ENCODE measurements at places on chromosomes 12 and 14.

- no peak for DNase-seq
Measured at GRCh38 chr12:50132505-50133135, 20.6 kb downstream of the COX14 start.

DNA sequence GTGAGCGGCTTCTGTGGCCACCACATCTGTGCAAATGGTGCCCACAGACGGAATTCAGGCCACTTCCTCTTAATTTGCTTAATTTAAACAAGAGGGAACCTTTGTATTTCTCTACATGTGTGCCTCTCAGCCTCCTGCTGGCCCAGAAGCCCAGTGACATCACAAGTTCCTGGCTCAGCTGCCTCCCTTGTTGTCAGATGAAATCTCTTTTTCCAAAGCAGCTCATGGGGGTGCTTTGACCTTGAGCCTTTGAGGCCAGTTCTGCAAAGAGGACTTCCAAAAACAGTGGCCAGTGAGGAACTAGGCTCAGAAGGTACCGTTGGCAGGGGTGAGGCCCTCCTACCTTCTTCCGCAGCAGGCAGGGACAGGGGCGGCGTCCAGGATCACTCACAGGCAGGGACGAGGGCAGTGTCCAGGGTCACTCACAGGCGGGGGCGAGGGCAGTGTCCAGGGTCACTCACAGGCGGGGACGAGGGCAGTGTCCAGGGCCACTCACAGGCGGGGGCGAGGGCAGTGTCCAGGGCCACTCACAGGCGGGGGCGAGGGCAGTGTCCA is 35.0 kb upstream of the GALNT9 start:
- no peak for DNase-seq

DNA sequence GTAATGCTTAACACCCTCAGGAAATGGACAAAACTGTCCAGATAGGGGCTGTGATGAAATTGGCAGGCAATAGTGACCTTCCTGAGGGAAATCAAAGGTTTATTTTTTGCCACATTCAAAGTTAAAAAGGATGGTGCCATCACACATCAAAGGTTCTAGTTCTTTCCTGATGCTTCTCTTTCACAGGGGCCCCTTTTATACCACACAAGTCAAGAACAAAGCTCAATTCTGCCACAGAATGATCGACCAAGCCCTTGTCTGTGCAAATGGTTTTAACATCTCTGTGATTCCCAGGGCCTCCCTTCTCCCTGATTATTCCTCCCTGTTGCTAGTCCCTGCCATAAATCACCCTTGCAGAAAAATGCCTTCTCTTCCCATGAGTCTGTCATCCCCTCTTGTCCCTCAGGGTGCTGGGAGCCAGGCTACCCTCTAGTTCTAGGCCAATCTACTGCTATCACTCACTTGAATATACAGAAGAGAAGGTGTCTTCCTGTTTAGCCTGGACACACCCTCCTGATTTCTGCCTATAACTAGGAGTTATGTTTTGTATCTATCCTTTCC is 22.7 kb downstream of the SMCO2 start:
- DNase-seq, result no peak

DNA sequence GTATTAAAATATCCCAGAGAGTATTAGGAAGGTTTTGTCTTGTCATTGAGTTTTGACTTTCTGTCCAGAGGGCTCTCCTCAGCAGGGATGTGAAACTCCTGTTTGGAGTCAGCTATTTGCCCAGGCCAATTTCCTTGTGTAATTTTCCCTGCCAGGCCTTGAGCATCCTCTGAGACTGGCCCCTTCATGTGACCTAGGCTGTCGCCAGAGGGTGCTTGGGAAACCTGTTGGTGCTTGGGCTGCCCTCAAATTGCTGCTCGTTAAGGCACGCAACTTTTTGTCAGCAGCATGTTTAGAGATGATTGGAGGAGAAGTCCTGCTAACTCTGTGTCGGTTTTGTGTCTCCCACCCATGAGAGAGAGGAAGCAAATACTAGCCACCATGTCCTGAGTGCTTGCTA is 39.1 kb downstream of the IQSEC3 start:
- no peak for DNase-seq

DNA sequence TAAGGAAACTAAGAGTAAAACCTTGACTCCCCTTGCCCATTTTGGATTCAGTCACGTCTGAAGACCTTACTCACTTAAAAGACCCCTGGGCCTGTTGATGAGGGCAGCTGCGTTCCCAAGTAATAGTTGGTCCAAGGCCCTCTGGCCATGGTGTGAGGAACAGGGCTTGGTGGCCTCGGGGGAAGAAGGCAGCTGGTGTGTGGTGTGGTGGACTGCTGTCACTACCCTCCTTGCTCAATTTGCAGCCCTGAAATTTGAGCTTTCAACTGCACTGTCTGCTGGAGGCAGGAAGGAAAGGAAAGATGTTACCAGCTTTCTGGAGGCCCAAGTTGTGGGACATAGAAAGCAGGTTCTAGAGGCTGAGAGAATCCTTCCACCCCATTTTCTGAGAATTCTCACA is 128.2 kb downstream of the SLC38A6 start:
- no peak for DNase-seq

DNA sequence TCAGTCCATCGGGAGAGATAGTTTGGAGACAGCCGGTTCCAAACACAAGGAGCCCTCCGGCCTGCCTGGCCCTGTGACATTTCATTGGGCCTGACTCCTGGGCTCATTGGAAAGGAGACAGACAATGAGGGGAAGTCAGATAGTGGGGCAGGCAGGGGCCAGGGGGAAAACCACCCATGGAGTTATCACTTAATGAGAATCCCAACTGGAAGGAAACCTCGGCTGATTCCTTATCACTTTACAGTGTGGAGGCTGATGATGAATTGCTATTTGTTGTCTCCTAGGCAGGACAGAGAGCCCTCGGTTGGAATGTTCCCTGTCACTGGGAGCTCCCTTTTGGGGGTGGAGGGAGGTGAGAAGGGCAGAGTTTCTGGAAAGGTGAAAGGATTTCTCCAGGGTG is 44.4 kb downstream of the TBX5 start:
- no peak for DNase-seq

GRCh38 chr12:65100140-65100539 is 21.0 kb downstream of the WIF1 start:
- DNase-seq, result peak; percentile 13

- no peak for DNase-seq
Measured at GRCh38 chr14:79325071-79325470, 886.2 kb downstream of the DIO2 start.

DNA sequence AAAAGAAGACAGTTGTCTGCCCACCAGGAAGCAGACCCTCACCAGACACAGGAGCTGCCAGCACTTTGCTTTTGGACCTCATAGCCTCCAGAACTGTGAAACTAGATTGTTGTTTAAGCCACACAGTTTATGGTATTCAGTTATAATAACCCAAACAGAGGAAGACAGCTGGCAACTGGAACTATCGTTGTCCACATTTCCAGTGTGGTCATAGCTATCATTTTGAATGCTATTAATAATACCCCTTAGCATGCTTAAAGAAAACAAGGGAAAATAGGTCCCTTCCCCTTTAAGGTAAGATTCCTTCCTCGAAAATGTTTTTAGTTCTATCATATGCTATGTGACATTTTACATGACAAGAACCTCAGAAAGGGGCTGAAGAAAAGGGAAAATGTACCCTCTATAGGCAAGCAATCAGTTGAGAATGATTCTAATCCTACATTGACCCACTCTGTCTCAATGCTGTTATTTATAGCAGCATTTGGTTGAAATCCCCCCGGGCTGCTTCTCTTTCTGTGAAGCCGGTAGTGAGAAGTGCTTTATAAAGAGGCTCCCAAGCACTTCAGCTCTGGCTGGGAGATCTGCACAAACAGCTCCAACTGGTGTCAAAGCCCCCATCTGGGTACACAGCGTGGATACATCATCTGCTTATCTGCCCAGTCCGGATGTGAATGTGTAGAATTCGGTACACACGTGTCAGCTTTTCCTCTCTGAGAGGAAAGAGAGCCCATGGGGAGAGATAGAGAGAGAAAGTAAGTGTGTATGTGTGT is 221.2 kb upstream of the FLRT2 start:
- no peak for DNase-seq

- no peak for DNase-seq
Measured at GRCh38 chr12:97313471-97314190, 149.0 kb upstream of the RMST start.

DNA sequence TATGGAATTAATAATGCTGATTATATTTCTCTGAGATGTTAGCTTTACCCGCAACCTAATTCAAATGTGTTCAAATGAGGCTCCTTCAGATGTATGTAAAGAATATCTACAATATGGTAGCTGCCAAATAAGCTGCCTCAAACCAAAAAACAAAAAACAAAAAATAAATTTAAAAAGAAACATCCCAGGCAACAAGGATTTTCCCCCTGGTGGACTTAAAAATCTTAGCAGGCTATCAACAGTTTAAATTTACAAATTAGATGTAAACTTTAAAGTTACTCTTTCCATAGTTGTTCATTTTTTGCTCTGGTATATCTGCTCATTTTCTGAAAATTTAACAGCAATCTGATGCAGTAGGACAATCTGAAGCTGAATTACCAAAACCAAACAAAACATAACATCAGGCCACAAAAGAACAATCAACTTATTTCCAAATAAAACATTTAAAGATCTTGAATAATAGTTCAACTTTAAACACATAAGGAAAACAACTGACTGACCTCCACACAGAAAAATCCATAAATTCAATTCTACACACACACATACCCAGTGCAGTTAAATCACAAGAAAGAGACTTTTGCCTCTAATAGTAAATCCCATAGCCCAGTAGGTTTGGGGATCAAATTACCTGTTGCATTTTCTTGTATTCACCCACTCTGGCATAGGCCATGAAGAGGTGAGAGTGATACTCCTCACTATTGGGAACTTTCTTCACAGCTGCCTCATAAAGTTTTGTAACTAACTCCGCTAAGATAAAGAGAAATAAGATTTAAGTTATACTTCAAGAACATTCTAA is 21.3 kb downstream of the NAA25 start:
- no peak for DNase-seq

DNA sequence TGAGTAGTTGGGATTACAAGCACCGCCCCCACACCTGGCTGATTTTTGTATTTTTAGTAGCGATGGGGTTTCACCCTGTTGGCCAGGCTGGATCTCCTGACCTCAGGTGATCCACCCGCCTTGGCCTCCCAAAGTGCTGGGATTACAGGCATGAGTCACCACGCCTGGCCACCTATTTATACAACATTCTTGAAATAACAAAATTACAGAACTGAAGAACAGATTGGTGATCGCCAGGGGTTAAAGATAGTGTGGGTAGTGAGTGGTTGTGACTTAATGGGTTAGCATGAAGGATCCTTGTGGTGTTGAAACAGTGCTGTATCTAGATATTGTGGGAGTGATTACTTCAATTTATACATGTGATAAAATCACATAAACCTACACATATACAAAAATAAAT is 7.4 kb downstream of the GLIPR1L1 start:
- no peak for DNase-seq

GRCh38 chr12:53268630-53269562 is 797 bp downstream of the ESPL1 start:
- DNase-seq, result no peak

DNA sequence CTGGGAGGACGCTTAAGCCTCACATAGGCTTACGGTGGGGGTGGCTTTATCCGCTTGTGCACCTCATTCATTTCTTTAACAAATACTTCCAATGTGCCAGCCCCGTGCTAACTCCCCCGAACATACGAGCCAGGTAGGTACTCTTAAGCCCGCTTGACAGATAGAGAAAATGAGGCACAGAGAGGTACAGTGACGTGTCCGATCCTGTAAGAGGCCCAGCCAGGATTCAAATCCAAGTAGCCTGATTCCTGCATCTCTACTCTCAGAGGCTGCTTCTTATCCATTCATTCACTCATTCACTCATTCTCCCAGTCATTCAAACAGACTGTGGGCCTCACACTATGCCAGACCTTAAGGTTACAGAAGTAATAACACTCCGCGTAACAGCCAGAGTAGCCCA is 477 bp downstream of the OAS3 start:
- no peak for DNase-seq

DNA sequence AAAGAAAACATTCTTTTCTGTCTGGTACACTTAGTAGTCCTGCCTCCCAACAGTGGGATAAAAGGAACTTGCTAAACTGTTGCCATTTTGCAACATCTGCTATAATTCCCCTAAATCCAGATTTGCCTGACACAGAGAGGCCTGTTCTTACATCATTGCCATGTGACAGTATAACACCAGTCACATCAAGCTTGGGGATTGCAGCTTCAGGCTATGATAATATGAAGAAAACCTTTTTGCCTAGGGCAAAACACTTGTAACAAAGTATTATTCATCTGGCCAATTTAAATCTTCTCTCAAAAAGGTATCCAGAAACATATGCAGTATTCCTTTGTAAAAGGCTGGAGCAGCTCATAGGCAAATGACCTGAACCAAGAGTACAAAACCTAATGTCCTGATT is 80.9 kb upstream of the OTX2 start:
- no peak for DNase-seq

GRCh38 chr14:88823968-88824313 is 510 bp upstream of the TTC8 start:
- DNase-seq, result no peak

DNA sequence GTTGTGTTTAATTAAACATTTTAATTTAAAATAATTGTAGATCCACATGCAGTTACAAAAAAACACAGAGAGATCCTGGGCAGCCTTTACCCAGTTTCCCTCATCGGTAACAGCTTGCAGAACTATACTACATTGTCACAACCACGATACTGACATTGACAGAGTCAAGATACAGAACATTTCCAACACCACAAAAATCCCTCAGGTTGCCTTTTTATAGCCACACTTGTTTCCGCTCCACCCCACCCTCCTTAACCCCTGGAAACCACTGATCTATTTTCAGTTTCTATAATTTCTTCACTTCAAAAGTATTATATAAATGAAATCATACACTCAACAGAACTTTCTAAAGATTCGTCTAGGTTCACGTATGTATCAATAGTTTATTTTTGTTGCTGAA is 458.8 kb upstream of the SOX5 start:
- no peak for DNase-seq

DNA sequence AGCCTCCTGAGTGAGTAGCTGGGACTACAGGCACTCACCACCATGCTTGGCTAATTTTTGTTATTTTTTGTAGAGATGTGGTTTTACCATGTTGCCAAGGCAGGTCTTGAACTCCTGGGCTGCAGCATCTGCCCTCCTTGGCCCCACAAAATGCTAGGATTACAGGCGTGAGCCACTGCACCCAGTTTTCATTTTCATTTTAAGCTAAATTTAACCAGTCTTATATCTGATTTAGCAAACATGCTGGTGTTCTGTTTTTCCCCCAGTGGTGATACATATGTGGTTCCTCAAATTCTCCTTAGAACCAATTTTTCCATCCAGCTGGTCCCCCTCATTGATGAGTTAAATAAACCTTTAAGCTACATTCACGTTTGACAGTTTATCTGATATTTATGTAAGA is 43.8 kb upstream of the BICD1 start:
- no peak for DNase-seq

- DNase-seq, result no peak
Measured at GRCh38 chr14:81305743-81306142, 85.0 kb upstream of the GTF2A1 start.

- DNase-seq, result no peak
Measured at GRCh38 chr12:31751085-31751484, 22.3 kb upstream of the AMN1 start.

- DNase-seq, result no peak
Measured at GRCh38 chr14:64561631-64562030, 11.9 kb downstream of the PPP1R36 start.
